Fibroblast of skin of back (primary cell): ENCODE measurements at places on chromosomes 1 and 21.

GRCh38 chr1:150619576-150620509 lies 9.6 kb downstream of the ENSA start:
- DNase-seq, result peak; percentile 83

DNA sequence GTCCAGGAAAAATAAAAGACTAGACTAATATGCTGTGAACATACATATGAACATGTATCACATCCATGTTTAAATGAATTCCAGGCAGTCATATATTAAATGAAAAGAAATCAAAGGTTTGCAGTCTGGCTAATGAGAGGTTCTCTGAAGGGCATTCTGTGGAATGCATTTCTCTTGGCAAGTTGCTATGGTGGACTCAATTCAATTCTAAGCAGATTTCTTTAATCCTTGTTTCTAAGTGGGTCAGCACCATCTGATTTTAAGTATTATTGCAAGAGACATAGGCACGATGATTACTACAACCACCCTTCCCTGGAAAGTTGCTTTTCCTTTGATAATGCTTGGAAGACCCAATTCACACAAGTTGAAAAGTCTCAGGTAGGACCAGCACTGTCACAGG lies 23.9 kb upstream of the ABCA4 start:
- no peak for DNase-seq

DNA sequence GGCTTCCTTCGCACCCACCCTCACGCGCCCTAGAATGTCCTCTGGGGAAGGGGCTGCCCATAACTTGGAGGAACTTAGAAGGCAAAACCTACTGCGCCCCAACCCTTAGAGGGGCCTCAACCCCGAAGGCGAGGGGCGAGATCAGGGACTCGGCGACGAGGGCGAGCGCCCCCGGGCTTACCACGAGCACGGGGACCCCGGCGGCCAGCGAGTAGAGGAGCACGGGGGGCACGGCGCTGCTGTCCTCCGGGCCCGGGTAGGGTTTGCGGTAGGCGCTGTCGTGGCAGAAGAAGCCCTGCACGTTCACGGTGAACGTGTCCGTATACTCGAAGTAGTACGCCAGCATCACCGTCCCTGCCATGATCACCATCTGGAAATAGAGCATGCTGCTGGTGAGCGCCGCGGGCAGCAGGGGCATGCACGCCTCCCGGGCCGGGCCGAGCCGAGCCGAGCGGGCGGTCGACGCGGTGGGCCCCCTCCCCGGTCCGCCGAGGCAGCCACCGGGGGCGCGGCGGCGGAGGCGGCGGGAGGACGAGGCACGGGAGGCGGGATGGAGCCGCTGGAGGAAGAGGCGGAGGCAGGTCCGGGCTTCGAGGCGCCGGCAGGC lies 304 bp downstream of the PLPPR5 start:
- peak; percentile 38 for DNase-seq

GRCh38 chr1:178150610-178151009 lies 56.7 kb downstream of the RASAL2 start:
- peak; percentile 43 for DNase-seq

GRCh38 chr1:61079898-61080336 lies 2.4 kb upstream of the NFIA start:
- peak; percentile 81 for DNase-seq

DNA sequence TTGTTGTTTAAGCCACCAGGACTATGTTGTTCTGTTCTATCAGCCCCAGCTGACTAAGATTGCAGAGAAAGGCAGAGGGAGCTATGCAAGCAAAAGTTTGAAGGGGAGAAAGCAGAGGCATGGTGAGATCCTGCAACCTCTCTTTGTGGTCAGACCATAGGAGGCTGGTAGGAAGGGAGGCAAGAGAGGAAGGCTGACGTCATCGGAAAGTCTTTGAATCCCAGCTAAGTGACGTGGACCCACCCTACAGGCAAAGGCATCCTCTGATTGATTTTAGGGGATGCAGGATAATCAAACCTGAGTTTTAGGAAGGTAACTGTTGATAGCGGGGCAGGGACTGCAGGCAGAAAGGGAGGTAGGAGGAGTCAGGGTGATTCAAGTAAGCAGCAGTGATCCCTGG lies 23.3 kb upstream of the TNNI1 start:
- peak; percentile 48 for DNase-seq

GRCh38 chr1:21497466-21498061 lies 11.7 kb upstream of the ALPL start:
- DNase-seq, result no peak

DNA sequence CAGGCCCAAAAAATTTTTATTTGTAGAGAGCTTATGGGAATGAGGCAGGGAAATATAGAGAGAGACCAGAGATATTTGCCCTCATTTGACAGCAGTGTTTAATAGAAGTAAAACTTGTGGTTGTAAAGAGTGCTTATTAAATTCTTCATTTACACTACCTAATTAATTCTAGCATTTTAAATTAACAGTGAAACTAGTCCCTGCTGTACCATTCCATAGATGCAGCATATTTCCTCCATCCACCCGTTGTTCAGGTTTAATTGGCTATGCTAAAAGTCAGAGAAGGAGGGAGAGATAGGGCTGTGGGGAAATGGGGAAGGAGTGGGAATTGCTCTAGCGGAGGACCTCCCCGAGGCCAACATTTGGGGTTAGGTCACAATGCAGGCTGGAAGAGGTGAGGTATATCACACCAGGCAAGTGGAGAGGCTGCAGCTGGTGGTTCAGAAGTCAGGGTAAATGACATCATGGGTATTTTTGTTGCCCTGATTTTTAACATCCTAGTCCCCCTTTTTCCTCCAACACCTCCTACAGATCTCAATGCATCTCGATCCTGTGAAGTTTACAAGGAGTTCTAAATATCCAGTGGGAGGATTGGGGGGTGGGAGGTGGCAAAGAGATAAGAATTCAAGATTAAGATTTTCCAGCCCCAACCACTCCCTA lies 38.6 kb downstream of the ELAVL4 start:
- DNase-seq, result no peak

GRCh38 chr1:108533351-108534083 lies 26.4 kb upstream of the EEIG2 start:
- no peak for DNase-seq

DNA sequence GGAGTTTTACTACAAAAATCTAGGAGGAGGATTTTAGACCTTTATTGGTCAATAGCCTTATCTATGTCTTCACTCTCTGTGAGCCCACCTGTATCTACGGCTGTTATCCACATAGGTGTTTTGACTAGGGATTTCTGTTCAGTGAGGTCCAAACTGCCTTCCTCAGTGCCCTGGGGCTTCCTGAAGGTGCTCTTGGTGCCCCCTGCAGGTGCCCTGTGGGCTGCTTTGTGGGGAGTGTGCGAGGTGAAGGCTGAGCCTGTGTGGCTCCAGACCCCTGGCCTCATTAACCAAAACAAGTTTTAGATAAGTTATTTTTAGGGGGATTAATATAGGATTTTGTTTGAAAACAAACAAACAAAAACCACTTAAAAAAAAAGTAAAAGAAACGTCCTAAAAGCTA lies 122.5 kb downstream of the KIF26B start:
- DNase-seq, result no peak

DNA sequence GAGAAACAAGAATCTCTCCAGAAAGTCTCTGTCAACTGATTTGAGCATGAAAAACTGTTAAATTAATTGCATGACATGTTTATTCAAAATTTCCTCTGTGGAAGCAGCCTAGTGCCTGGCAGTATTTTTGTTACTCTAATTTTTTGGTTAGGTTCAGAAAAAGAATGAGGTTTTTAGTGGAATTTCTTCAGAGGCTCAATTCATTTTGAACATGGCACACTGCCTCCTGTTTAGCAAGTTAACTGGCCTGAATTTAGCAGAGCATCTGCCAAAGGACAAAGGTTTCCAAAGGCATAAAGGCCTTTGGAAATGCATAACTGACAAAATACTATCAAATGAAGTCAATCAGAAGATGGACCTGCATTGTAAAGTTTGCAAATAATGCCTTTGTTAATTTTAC lies 1326.5 kb downstream of the PLA2G4A start:
- no peak for DNase-seq

GRCh38 chr1:173062150-173062938 lies 11.6 kb upstream of the TNFSF18 start:
- peak; percentile 72 for DNase-seq

DNA sequence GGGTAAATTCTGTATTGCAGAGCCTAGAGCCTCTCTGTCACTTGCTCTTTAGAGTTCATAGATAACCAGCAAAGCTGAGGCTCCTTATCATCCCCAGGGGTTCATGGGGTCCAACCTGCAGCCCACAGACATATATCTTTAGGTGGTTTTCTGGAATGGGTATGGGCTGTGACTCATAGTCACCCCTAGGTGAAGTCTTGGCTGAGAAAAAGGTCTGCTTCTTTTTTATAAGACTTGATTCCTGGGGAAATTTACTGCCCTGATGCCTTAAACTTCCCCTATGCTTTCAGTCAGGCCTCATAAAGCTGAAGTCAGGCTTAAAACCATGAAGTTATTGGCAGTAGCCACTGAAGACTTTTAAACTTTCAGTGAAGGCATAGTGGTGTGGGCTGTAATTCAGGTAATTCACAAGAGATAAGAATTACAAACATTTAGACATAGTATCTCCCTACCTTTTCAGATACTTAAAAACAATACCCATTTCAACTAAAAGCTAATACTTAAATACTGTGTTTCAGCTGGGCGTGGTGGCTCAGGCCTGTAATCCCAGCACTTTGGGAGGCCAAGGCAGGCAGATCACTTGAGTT lies 46.8 kb downstream of the MACO1 start:
- DNase-seq, result no peak

DNA sequence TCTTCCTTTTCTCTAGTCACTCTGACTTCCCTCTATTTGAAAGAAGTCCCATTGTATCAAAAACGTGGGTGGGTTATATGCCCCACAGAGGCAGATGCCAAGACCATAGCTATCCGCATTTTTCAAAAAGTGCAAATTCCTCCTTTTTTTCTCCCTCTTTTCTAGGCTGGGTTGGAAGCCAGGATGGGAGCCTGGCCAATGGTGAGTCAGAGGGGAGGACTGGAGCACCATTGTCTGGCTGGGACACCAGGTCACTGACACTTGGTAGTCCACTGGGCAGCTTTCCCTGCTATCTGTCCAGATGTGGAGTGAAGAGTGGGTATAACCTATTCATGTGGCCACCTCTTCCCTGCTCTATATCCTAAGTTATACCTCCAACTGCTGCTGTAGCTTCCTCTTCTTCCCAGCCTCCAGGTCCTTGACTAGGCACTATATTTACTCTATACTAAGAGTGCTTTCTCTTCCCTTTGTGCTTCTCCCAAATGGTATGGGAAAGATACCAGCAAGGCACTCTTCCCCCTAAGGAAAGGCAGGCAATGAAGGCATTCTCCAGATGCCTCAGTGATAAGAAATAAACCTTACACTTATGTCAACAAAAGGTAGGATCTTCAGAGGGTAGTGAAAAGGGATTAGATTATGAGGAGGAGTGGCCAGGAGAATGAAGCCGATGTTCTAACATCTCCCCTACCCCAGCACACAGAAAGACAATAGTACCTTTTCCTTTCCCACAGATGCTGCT lies 12.9 kb downstream of the PI4KB start:
- DNase-seq, result peak; percentile 86
